ENCODE measurements at places on chromosomes 13 and 19.

DNA sequence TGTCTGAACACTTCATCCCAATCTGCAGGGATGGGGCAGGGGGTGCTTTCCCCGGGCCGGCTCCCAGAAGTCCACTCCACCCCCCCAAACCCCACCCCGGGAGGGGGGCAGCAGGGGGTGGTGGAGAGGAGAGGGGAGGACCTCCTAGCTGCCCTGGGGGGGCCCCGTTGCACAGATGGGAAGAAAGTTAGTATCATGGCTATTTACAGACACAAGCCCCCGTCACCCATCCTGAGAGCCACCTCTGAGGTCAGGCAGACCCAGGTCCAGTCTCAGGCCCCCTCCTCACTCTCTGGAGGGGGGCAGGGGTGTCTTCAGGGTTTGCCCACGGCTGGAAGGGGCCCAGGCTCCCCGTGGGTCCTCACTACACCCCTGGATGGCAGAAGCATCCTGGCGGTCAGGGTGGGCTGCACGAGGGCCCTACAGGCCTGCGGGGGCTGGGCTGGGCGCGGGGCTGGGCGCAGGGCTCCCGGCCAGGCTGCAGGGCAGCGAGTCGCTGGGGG is 5.8 kb upstream of the REXO1 start:
- no peak for DNase-seq

DNA sequence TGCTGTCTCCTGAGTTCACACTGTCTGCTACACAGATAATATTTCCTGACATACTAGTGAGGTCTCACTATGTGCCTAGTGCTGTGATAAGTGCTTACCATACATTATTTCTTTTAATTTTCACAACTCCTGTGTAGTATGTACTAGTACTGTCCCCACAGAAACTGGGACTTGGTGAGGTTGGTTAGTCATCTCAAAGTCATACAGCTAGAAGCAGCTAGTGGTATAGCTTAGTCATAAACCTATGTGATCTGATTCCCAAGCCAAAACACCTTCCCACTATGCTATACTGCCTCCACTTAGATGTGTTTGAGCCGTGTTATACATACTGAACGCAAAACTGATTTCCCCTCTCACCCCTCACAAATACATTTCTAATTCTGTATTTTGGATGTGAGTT is 10.5 kb downstream of the MTMR6 start:
- no peak for DNase-seq

DNA sequence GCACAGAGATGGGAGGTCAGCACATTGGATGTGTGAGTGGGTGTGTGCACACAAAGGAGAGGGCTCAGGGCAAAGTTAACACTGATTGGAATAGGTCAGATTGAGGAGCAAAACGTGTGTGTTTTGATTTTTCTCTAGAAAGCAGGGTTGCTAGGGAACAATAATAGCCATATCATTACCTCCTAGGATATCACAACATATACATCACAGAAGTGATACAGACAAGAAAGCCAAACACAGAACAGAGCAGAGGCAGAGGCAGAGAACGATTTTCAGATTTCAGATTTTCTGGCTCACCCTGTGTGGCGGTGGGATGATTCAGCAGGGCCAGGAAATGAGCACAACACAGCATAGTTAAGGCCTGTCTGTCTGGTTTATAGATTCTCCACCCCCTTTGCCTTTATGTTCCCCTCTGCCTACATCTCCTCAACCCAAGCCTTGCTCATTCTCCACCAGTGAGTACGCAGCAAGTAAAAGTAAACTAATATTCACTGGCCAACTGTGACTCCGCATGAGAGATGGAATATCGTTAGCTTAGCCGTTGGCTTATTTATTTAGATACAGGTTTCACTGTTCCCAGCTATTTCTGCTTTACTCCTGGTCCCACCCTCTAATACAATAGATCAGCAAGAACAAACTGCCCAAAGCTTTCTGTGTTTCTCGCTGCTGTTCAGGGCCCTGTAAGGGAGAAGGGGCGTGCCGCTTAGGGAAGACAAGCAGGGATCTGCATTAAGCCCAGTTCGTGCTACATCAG is 182.7 kb upstream of the TSC22D1 start:
- DNase-seq: no peak

DNA sequence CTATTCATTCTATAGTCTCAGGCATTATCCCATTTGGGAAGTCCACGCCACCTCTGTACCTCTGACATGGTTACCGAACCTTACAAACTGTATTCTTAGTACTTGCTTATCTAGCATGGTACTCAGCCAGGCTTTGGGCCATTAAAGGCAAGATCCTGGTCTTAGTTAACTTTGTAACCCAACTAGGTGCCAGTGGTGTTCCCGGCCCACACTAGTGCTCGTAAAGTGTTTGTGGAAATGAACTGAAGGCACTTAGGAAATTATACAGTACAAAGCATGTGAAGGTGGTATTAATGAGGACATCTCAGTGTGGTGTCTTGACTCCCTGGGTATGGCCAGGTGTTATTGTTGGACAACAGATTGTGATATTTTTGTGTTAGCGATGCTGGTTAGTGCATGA is 87.8 kb upstream of the RNF113B start:
- DNase-seq: no peak

DNA sequence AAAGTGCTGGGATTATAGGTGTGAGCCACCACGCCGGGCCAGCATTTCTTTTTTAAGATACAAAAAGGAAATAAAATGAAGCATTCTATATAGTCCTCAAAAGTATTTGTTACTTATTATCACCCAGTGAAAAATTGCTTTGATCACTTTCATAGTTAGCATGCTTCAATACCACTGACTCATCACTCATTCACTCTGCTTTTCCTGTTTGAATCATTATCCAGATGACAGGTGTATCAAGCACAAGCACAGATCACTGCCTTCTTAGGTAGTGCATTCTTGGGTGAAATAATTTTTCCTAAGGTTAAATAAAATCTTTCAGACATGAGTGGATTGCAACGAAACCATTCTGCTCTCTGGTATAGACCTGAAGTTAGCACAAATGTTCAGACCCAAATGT is 35.8 kb upstream of the SPART start:
- no peak for DNase-seq

DNA sequence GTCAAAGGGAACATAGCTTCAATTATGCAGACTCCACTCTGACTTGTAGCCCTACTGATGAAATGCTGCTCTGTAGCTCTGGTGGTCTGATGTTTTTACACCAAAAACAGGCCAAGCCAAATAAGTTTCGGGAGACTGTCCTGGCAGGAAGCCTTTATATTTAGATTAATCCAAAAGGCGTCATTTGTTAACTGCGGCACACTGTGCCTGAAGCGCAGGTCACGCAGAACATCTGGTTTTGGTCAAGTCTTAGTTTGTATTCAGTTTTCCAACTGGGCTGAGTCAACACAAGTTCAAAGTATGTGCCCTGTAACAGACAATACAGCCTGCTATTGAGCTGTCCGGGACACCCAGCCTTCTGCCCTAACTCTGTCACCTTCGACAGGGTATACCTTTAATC is 154.6 kb upstream of the IPO5 start:
- DNase-seq: no peak

DNA sequence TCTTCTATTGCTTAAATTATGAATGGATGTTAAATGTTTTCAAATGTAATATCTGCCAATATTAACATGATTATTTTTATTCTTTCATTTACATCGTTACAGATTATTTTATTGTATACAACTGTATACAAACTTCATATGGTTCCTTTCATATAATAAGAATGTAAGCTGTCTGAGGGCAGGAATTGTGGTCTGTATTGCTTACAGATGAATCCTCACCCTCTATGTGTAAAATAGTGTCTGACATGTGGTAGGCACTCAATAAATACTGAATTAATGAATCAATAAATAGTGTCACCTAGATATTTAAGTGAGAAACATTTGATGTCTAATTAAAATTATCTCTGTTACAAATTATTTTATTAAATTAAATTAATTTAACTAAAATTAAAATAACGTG is 7.8 kb downstream of the FPR3 start:
- no peak for DNase-seq

- DNase-seq: no peak
Measured at GRCh38 chr13:51032831-51033230, 78.2 kb downstream of the C13orf42 start.

DNA sequence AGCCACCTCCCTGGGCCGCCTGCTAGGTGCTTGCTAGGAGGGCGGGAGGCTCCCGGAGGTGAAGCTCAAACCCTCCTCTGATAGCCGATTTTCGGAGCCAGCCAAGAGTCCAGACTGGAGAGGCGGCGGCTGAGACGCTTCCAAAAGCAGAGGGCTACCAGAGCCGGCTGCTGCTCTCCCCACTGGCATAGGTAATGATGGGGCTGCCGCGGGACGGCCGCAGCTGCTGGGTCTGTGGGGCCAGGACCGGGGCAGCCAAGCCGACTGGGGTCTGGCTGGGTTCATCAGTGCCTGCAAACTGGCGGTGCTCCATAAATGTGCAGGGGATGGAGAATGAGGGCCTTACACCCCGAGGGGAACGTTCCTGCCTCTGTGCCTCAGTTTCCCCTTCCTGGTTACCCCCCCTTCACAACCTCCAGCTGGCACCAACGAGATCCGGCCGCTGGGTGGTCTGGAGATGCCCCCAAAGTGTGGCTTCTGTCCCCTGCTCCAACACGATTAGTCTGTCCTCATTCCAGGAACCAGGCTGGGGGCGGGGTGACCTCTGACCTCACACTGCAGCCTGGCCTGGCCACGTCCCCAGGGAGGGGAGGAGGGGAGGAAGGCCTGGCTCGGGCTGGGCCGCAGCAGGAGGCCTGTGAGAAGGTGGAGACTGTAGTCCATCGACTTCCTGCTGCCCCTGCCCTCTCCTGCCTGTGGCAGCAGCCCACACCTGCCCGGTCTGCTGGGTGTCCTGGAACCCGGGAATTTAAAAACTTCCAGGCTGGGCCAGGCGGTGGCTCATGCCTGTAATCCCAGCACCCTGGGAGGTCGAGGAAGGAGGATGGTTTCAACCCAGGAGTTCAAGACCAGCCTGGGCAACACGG is 3.8 kb upstream of the WDR18 start:
- DNase-seq: no peak

GRCh38 chr19:19402656-19403372 is 2.7 kb upstream of the GATAD2A start:
- DNase-seq: no peak

DNA sequence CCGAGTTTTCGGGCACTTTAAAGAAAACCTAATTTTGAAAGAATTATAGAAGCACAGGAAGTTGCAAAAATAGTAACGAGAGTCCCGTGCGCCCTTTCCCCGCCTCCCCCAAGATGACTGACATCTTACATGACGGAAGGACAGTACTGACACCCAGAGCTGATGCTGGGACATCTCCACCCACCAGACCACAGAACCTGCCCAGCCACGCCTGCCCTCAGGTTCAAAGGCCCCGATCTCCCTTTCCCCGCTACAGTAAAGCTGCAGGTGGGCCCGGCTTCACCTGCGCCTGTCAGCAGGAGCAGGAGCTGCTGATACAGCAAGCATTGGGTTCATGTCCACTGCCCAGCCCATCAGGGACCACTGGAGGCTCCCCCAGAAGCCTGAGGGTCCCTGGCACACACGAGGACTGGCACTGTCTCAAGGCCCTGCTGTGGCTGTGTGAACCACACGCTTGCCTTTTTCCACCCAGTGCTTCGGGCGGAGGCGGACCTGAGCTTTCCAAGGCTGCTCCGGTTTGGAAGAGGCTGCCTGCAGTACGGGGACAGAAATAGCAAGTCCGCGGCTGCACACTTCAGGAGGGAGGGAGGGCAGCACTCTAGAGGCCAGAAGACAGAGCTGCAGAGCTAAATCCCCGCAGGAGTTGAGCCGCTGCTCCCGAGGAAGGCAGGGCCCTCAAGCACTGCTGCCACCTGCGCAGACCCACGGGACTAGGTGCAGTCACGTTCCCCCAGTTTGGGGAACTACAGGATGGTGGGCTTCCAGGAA is 8.7 kb downstream of the MAP2K2 start:
- peak; percentile 77 for DNase-seq

DNA sequence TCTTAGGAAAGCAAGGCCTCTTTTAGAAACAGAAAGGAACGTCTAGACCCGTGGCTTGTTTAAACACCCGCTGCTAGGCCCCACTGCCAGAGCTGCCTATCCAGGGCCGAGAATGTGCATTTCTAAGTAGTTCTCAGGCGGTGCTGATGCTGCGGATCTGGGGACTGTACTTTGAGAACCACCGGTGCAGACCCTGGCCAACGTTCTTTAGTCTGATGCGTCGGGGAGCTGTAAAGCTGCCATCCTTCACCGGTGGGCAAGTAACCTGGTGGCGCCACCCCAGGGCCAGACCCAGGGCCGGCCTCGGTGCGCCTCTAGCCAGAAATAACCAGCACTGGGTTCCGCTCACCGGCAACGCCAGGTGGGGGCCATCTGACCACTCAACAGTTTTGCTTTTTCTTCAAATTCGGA is 47.1 kb downstream of the TGDS start:
- DNase-seq: no peak

DNA sequence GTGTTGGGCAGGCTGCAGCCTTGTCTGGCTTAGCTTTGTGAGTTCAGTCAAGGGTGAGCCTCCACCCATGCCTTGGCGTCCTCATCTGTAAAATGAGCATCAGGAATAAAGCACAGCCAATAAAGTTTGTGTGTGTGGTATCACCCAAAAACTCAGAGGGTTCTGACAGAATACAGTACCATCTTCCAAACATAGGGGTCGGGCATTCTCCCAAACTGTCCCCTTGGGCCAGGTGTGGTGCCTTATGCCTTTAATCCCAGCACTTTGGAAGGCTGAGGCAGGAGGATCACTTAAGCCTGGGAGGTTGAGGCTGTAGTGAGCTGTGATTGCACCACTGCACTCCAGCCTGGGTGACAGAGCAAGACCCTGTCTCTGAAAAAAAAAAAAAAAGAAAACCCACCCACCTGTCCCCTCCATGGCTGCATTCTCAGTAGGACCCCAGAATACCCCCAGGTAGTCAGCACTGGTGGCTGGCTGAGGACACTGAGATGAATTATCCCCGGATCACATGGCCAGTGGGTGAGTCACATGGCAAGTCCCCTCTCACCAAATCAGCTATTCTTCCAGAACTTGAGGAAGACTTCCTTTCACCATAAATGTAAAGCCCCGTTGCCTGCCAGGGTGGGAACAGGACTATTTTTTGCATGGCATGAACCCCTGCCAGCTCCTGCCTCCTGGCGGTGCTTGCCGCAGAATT is 18.6 kb downstream of the POP4 start:
- DNase-seq: no peak

DNA sequence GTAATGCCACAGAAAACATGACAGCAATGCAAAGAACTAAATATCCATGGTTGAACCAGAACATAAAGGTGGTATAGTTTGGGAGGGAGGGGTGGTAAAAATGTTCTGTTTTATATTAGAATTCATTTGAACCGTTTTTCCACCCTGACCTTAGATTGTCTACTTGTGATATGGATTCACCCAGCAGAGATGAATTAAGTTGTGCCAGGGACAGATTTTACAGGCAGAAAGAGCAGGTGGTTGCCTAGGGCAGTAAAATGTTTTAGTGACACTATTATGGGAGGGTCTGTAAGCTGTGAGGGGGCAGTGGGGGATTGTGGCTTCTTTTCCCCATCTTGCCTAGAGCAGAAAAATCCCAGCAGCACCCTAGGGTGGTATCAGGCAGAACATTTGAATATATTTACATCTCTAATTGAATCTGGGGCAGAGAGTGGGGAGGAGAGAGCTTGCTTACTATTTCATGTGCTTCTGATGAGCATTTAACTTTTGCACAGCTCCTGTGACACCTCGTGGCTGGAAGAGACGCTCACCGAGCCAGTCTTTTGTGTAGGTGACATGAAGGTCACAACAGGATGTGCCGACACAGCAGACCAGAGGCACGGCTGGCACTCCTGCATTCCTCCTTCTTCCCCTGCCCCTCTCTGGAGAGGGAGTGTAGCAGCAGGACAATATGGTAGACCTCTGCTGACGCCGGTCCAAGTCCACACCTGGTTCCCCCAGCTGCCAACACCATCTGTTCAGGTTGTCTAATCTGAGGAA is 452.3 kb downstream of the IRS2 start:
- DNase-seq: no peak

All from CD8-positive, alpha-beta memory T cell (primary cell).